GM12891 (cell line): ENCODE measurements at places on chromosomes 13 and 19.

DNA sequence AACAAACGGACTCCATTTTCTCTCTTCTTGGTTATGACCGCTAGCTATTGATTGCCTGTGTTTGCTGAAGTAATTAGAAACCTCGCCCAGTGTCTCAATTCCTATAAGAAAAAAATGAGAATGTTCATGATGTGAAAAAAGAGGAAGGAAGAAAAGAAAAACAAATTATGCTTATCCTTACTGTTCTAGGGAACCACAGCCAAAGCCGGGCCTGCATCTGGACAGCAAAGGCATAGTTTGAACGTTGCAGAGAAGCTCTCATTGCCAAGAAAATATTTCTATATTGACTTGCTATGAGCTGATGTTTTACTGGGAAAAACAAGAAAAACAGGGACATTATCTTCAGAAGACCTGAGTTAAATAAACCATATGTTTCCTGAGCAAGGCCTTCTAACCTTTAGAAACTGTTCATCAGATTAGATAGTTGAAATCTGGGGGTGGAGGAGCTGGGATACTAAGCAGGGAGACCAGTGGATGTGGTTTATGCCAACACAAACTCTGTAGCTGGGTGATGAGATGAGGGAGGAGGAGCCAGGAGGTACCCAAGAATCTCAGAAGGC, 55.0 kb downstream of the EFNB2 start:
- no peak for DNase-seq

- no peak for DNase-seq
Measured at GRCh38 chr13:22594041-22594440, 586.7 kb upstream of the SGCG start.

DNA sequence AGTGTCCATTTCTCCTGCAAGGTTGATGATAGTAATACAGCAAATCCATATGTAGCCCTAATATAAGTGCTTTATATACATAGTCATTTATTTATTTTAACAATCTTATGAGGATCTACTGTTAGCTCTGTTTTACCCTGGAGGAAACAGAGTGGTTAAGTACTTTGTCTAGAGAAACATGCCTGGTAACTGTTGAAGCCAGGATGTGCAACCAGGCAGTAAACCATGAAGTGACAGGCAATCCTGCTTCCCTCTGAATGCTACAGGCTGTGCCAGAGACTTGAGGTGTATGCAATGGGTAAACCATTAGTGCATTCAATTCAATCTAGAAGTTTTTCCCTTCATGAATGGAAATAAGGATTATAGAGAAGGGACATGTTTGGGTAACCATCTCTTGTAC, 911.0 kb downstream of the PCDH17 start:
- DNase-seq: no peak

DNA sequence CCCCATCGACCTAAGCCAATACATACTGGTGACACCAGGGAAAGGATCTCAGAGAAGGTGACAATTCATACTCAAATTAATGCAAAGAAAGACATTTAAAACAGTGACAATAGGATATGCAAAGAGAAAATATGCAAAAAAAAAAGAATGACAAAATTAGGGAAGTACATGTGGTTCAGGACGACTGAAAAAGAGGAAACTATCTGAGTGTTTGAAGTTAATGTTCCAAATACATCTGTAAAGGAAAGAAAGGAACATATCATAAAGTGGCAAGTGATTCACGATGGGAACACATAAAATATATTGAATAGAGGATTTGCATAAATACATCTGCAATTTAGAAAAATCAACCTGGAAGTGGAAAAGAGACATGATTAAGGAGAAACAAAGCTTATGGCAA, 441.4 kb downstream of the SLITRK5 start:
- DNase-seq: no peak

DNA sequence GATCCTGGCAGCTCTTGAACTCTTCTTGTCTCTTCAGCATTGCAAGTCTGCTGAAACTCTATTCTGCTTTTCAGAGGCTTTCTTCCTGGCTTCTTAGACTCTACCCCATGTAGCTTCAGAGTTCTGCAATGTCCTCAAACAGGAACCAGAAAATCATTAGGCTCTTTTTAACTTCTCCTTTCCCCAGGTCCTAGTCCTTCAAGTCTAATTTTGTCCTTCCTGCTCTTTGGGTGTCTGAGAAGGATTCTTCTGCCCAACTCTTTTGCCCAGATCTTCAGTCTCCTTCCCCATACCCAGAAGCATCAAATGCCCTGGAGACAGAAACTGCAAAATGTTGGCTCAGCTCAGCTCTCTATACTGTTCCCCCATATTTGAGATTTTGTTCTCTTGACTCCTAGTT, 50.0 kb upstream of the CALM3 start:
- DNase-seq: no peak

- no peak for DNase-seq
Measured at GRCh38 chr13:102293723-102294122, 108.1 kb downstream of the FGF14 start.

DNA sequence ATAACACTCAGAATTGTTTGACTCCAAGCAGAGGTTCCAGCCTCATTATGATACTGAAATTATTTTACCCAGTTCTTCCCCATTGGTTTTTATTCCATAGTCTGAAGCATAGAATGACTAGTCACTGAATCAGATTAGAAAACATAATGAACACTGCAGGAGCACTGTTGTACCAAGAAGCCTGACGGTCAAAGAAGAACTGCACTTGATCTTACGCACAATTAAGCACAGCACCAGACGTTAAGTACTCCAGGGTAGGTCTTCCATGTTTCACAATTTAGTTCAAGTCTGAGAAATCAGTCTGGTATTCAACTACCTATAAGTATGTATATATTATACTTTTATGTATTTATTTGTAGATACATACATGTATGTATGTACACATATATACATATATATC, 973.5 kb upstream of the SPRY2 start:
- no peak for DNase-seq

DNA sequence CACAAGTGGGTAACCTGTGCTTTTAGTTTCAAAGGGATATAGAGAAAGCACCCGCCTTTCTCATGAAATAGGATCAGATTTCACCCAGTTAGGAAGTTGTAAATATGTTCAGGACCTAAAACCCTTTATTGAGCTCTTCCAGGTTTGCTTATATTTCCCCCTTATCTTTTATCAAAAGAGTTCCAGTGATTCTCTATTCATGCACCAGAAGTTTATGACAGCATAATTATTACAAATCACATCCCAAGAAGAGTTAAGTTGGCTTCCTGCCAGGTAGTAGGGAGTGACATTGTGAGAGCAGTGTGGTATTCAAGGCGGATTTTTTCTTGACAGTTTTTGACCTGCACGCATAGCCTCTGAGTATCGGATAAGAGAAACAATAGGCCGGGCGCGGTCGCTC, 190.3 kb downstream of the STK24 start:
- DNase-seq: no peak

DNA sequence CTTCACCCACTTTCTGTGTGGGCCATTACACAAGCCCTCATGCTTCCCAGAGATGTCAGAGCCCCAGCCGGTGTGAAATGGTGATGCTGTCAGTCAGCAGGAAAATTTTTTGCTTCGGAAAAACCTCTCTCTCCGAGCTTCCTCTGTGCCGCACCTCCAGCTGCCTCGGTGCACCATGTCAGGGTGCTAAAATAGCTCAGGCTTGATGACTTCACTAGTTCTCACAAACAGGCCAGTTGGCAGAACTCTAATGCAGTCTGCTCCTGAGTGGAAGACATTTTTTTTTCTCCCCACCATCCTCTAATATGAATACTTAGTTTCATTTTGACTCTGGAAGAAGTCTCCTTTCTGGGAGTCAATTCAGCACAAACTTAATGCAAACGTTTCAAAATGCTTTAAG, 71.3 kb downstream of the KLF12 start:
- peak; percentile 8 for DNase-seq

DNA sequence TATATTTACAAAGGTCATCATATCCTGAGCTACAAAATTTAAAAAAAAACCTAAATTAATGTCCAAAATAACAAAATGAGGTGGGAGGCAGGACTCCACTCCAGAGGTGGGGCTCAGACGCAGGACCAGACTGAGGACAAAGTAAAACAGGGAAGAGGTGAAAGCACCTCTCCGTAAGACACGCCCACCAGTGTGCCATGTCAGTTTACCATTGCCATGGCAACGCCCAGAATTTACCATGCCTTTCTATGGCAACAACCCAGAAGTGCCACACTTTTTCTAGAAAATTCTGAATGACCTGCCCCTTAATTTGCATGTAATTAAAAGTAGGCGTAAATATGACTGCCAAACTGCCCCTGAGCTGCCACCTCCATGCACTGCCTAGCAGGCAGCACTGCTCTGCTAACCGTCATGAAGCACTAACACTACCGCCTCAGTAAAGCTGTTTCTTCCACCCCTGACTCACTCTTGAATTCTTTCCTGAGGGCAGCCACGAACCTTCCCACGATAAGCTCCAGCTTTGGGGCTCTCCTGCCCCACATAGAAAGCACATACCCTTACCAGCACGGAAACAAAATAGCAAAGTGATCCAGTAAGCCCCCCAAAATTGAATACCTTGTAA, 22.3 kb upstream of the PDCD5 start:
- no peak for DNase-seq

DNA sequence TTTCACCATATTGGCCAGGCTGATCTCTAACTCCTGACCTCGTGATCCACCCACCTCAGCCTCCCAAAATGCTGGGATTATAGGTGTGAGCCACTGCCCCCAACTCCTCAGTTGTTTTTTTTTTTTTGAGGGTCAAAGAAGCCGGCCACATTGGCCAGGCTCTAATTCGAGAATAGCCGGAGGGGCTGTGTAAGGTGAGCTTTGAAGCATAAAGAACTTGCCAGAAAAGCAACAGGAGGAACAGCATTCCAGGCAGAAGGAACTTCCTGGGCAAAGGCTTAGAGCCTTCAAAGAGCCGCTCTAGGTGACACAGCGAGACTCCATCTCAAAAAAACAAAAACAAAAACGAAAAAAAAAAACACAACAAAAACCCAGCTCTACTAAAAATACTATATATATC, 1.2 kb upstream of the BABAM1 start:
- no peak for DNase-seq

DNA sequence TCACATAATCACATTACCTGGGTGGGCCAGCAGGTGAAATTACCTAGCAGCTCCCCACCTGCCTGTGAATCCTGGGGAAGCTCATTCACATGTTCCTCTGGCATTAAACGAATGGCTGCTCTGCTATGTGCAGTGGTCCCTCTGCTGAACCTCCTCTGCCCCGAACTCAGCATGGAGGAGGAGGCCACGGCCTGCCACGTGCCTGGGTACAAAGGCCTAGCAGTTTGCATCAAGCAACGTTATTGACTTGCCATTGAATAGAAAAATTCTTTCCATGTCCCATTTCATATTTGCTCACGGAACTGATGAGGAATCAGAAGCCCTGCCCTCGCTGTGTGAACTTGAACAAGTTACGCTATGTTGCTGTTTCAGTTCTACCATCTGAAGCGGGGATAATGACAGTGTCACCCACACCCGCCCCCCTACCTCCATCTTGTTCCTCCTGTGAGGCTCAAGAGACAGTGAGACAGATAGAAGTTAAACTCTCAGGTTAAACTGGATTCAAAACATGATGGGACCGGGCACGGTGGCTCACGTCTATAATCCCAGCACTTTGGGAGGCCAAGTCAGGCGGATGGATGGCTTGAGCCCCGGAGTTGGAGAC, 25.3 kb downstream of the SLC7A1 start:
- no peak for DNase-seq

- DNase-seq: no peak
Measured at GRCh38 chr19:14089412-14089661, 1.2 kb downstream of the SAMD1 start.

DNA sequence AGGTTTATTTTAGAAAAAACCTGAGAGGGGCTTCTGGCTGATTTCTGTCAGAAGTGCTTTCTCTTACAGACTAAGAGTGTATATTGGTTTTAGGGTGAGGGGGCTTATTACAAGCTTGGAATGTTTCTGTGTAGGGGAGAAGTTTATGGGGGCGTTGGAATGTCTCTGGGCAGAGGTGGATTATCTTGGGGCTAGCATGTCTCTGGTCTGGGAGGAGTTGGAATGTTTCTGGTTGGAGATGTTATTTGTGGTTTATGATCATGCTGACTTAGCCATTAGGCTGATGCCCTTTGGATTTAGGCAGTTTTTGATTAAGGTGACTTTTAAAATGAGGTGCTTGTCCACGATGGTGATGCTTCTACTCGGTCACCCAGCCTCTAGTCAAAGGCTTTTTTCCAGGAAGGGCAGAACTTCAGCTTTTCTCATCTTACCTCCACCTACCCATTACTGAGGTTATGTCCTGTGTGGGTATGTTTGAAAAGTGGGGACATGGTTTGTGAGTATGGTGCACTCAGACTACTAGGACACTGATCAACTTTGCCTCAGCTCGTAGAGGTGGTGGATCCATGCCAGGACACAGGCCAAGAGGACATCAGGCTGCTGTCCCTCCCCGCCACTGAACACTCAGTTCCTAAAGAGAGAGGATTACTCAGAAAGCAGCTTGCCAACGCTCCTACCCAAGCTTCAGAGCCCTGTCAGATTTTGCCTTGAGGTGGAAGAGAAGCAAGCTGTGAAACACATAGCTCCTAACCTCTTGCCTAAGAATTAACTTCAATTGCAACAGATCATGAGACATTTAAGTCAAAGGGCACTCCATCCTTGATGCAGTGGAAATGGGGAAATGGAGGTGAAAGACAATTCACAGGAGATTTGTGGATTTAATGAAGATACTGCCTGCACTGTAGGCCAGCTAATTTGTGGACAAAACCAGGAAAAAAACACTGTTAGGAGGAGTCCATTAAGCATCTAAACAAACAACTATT, 63.6 kb downstream of the ZNF44 start:
- DNase-seq: no peak

DNA sequence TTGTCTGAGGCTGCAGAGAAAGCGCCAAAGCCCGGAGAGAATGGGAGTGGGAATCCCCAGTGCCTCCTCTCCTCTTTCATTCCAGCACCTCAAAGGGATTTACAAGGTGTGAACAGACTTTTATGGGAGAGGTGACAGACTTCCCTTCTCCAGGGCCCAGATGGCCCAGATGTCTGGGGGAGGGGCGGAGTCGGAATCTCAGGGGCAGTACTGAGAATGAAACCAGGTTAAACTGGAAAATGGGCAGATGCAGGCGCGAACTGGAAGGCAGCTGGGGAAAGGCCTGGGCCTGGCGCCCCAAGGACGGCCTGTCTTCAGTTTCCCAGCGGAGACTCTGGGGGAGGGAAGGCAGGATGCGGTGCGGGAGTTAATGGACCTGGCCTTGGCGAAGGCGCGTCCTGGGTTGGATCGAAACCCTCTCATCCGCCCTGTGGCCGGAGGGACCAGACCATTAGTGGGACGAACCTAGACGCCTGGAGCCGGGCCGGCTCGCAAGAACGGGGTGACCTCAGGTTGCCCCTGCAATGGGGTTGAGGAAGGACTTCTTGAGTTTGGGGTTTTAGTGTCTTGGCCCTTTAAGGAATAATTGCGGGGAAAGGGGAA, 592 bp upstream of the TRIP10 start:
- DNase-seq: no peak

GRCh38 chr19:535017-535835, 3.7 kb downstream of the CDC34 start:
- DNase-seq: no peak
